ENCODE measurements at places on chromosomes 13 and 19. TPM values are rescaled to one million over a fixed set of nuclear protein-coding genes. Genes with fewer than 3 reads are reported as not detected.

DNA sequence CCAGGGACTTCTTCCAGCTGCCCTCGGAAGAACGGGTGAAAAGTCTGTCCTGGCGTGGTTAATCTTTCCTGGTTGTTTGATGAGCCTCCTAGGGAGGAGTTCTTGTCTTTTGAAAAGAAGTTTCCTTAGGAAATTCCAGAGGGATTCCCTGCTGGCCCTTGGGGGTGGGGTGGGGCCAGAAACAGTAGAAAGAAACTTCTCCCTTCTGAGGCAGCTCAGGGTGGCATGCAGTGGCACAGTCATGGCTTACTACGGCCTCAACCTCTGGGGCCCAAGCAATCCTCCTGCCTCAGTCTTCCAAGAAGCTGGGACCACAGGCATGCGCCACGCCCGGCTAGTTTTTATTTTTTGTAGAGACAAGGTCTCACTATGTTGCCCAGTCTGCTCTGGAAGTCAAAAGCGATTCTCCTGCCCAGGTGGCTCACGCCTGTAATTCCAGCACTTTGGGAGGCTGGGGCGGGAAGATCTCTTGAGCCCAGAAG lies 1.5 kb downstream of the ZNF101 start:
- DNase-seq, result no peak

DNA sequence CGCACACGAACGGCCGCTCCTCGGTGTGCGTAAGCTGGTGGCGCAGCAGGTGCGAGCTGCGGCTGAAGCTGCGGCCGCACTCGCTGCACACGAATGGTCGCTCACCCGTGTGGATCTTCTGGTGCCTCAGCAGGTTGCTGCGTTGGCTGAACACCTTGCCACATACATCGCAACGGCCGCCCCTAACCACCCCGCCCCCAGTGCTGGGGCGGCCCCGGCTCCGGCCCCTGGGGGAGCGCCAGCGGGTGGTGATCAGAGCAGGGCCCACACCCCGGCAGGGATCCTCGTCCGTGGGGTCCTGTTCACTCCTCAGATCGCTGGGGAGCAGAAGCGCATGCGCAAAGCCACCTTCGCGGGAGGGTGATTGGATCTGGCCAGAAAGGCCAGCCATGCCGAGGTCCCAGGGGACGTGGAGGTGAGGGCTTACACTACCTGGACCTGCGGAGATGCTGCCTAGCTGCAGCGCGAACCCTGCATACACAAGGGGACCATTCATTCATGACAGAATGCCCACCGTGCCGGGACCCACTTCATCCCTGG lies 4.7 kb upstream of the UBE2M start:
- no peak for DNase-seq

DNA sequence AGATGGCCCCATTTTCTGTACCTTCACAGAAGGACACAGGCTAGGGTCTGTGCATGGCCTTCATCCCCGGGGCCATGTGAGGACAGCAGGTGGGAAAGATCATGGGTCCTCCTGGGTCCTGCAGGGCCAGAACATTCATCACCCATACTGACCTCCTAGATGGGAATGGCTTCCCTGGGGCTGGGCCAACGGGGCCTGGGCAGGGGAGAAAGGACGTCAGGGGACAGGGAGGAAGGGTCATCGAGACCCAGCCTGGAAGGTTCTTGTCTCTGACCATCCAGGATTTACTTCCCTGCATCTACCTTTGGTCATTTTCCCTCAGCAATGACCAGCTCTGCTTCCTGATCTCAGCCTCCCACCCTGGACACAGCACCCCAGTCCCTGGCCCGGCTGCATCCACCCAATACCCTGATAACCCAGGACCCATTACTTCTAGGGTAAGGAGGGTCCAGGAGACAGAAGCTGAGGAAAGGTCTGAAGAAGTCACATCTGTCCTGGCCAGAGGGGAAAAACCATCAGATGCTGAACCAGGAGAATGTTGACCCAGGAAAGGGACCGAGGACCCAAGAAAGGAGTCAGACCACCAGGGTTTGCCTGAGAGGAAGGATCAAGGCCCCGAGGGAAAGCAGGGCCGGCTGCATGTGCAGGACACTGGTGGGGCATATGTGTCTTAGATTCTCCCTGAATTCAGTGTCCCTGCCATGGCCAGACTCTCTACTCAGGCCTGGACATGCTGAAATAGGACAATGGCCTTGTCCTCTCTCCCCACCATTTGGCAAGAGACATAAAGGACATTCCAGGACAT lies 7.0 kb upstream of the CEACAM7 start:
- DNase-seq, result no peak

DNA sequence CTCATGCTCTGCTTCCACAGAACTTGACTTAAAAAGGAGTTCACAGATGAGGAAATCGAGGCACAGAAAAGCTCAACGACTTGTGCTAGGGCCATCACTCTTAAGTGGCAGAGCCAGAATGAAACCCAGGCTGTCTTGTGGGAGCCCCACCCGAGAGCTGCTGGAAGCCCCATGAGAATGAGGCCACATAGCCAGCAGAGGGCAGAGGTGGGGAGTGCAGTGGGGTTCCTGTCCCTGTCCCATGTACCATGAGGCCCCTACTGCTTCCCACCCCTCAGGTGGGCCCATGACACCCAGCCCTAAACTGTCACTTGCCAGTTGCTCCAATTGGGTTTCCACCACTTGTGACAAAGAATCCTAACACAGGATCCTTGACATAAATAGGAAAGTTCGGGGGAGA lies 175.9 kb downstream of the IRS2 start:
- DNase-seq, result no peak

DNA sequence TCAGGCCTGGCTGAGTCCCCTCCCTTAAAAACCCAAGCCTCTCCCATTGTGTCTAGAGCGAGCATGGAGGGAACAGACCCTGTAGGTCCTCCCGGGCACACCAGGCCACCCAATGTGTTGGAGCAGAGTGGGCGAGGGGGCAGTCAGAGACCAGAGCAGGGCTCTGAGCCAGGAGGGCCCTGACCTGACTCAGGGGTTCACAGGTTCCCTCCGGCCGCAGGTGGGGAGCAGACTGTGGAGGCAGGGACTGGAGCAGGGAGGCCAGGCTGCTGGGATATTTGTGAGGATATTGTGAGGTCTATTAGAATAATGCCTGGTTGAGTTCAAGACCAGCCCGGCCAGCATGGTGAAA lies 1.6 kb upstream of the TYROBP start:
- DNase-seq, result no peak

DNA sequence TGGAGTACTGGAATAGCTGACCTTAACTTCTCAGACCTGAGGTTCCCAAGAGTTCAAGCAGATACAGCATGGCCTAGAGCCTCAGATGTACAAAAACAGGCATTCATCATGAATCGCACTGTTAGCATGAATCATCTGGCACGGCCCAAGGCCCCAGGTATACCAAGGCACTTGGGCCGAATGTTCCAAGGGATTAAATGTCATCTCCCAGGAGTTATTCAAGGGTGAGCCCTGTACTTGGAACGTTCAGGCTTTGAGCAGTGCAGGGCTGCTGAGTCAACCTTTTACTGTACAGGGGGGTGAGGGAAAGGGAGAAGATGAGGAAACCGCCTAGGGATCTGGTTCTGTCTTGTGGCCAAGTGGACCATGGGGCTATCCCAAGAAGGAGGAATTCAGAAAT lies 6.3 kb downstream of the KLK3 start:
- DNase-seq, result no peak

DNA sequence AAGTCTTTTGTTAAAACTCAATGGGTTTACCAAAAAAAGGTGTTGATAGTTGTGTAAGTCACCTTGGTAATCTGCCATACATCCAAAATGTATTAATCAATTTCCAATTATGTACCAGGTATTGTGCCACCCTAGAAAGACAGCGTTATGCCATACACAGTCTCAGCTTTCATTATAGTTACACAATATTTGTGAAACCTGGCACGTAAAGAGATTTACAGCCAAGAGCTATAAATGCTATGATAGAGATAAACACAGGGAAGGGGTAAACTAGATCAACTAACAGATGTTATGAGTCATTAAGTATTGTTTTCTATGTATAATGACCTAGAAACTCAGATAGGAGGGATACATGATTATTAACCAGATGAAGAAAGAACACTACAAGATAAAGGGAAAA lies 725.6 kb upstream of the SLITRK5 start:
- DNase-seq, result no peak

- DNase-seq, result no peak
Measured at GRCh38 chr13:50104493-50104892, 89.2 kb downstream of the KCNRG start.

DNA sequence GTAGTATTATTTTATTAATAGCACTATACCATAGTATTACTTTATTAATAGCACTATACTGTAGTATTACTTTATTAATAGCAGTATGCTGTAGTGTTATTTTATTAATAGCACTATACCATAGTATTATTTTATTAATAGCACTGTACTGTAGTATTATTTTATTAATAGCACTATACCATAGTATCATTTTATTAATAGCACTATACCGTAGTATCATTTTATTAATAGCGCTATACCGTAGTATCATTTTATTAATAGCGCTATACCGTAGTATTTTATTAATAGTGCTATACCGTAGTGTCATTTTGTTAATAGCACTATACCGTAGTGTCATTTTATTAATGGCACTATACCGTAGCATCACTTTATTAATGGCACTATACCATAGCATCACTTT lies 191.8 kb downstream of the GPC6 start:
- DNase-seq, result no peak

- peak; percentile 73 for DNase-seq
Measured at GRCh38 chr19:54517483-54517882, 14.9 kb downstream of the LAIR2 start.

DNA sequence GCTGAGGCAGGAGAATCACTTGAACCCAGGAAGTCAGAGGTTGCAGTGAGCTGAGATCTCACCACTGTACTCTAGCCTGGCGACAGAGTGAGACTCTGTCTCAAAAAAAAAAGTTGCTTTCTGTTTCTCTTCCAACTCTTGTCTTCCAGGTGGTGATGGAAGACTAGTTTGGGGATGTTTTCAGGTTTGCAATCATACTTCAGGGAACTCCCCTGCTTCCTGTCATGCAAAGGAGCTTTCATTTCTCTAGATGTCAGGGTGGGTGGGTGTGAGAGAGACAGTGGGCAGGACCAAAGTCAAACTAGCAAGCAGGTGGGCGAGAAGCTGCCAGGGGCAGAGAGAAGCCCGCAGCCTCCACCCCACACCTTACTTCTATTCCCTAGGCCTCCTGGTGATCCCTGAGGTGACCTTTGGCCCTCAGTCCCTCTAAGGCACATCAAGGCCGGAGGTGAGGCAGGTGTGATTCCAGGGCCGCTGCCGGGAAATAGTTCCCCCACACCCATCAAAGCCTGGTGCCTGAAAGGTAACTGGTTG lies 25.7 kb downstream of the CCNE1 start:
- no peak for DNase-seq

DNA sequence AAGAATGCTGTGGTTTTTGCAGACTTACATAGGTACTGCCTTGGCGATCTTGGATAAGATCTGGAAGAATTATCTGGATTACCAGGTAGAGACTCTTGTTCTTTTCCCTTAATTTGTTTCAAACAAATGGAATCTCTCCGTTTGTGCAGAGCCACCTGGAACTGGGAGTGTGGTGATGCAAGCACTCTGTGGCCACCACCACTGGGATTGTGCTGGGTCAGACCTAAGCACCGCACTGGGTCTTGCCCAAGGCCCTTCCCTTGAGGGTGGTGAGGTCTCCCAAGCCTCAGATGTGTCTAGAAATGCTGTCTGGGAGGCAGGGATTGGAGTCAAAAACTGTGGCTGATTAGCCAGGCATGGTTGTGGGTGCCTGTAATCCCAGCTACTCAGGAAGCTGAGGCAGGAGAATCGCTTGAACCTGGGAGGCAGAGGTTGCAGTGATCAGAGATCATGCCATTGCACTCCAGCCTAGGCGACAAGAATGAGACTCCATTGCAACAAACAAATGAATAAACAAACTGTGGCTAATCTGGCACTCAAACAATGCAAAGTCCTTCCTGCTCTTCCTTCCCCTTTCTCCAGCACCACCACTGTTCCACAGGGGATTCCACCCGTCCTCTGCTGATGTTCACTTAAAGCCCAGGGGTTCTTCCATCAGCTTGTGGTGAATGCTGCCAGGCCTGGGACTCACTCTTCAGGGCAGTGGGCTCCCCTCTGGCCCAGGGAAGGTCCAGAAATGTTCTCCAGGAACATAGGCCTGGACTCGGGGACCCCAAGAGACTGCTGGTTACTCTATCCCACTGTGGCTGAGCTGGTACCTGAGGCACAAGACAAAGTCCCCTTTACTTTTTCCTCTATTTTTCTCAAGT lies 10.8 kb upstream of the CEACAM1 start:
- no peak for DNase-seq

GRCh38 chr19:10736916-10737551 lies 19.2 kb downstream of the DNM2 start:
- no peak for DNase-seq

- peak; percentile 0 for DNase-seq
Measured at GRCh38 chr13:85586422-85586831, 212.8 kb downstream of the SLITRK6 start.

The MED26 gene
- total RNA-seq, result 6.2 TPM

The MYH14 gene
- total RNA-seq, result 19.6 TPM

The KCNN4 gene
- 15.4 TPM for total RNA-seq

The IRS2 gene
- 21.2 TPM for total RNA-seq

The DNMT1 gene
- 25.4 TPM for total RNA-seq

The TSPAN16 gene
- total RNA-seq, result not detected

The LRP3 gene
- total RNA-seq, result 53.6 TPM

The CCDC70 gene
- total RNA-seq, result not detected

The SELENOV gene
- not detected for total RNA-seq

The ZSCAN4 gene
- total RNA-seq, result not detected

The USHBP1 gene
- not detected for total RNA-seq

The CGB7 gene
- 4.1 TPM for total RNA-seq

The ARGLU1 gene
- total RNA-seq, result 23.5 TPM

The KCTD12 gene
- total RNA-seq, result 5.4 TPM

The WASF3 gene
- not detected for total RNA-seq

The CYSLTR2 gene
- total RNA-seq, result not detected

The KLK12 gene
- total RNA-seq, result not detected

The PNMA8A gene
- 16.4 TPM for total RNA-seq

Data from Caki2 (cell line).